ENCODE measurements at places on chromosomes 6 and 20.

GRCh38 chr6:53382421-53382820, 33.7 kb upstream of the ELOVL5 start:
- no peak for DNase-seq

GRCh38 chr6:389622-390021, 1.9 kb upstream of the IRF4 start:
- no peak for DNase-seq

DNA sequence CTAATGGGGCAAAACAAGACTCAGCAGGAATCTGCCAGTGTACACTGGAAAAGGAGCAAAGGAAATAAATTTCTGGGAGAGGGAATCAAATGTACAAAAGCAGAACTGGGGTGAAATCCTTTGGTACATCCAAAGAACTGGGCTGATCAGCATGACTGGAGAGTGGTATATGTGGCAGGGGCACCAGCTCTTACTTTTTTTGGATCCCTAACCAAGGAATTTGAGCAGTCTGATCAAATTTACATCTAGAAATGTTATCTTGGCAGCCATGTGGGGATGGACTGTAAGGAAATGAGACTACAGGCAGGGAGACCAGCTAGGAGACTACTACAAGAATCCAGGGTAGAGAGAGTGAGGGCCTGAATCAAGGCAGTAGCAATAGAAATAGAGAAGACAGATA, 1.2 kb upstream of the ZSCAN31 start:
- no peak for DNase-seq

GRCh38 chr6:103769431-103769830, 1090.3 kb downstream of the HACE1 start:
- DNase-seq: no peak

GRCh38 chr6:129515004-129515403, 195.0 kb downstream of the ARHGAP18 start:
- no peak for DNase-seq

GRCh38 chr6:158211273-158212055, 43.3 kb downstream of the GTF2H5 start:
- no peak for DNase-seq

- no peak for DNase-seq
These were observed 152.2 kb downstream of the OPN5 start for GRCh38 chr6:47934023-47934422.

All from NCI-H1930 (cell line).